ENCODE measurements at places on chromosomes 12 and 14.
A peak's percentile ranks its signal among the peaks of the same experiment; 100 is the strongest.

DNA sequence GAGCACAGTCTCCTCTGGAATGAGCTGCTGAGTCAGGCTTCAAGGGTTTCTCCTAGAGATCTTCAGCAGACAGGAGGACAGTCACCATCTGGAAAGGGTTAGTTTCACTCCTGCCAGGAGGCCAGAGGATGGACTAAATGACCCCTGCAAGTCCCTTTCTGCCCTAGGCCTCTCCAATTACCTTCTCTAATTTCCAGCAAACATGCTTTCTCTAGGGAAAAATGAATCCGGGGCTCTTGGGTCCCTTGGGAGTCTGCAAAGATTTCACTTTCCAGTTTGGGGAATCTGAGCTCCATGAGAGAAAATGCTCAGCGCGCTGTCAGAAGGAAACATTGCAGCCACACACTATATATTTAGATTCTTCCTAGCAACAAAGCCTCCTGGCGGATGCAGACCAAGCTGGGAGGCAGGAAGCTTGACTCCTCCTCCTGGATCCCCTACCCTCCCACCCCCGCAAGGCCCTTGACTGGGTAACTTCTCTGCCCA lies 184.4 kb upstream of the CCND2 start:
- DNase-seq: peak; percentile 57

DNA sequence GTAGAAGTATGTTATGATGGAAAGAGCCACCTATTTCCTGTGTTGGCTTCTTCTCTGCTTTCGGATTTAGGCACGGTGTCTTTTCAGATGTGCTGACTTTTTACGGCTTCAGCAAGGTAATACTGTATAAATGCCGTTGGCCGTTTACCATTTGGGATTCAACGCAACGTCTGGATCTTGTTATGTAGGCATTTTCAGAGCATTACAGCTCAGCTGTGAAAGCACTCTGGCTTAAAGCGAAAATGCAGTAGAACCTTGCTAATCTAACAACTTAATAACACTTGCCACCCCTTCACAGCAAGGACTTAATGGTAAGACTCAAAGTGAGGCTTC lies 229.9 kb downstream of the EFCAB11 start:
- no peak for DNase-seq

- peak; percentile 38 for DNase-seq
These were observed 19.4 kb downstream of the HHIPL1 start for GRCh38 chr14:99664058-99664936.

- DNase-seq: no peak
These were observed 72.2 kb upstream of the BCL11B start for GRCh38 chr14:99344051-99344758.

- no peak for DNase-seq
These were observed 34.0 kb upstream of the CLMN start for GRCh38 chr14:95353664-95354063.

GRCh38 chr12:105331805-105332251 lies 1.3 kb downstream of the C12orf75 start:
- DNase-seq: no peak

GRCh38 chr12:52539821-52540173 lies 13.1 kb downstream of the KRT71 start:
- DNase-seq: no peak

DNA sequence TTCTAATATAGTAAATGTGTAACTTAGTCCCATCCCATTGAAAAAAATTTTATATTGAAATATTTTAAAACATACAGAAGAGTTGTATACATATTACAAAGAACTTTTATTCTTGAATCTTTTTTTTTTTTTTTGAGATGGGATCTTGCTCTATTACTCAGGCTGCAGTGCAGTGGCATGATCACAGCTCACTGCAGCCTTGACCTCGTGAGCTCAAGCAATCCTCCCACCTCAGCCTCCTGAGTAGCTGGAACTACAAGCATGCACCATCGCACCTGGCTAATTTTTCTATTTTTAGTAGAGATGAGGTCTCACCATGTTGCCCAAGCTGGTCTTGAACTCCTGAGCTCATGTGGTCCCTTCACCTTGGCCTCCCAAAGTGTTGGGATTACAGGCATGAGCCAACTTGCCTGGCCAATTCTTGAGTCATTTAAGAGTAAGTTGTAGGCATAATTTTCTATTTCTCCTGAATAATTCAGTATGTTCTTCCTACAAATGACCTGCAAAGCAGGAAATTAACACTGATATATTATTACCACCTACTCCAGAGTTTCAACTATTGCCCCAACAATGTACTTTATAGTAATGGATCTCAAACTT lies 153.0 kb upstream of the BMP4 start:
- DNase-seq: no peak

DNA sequence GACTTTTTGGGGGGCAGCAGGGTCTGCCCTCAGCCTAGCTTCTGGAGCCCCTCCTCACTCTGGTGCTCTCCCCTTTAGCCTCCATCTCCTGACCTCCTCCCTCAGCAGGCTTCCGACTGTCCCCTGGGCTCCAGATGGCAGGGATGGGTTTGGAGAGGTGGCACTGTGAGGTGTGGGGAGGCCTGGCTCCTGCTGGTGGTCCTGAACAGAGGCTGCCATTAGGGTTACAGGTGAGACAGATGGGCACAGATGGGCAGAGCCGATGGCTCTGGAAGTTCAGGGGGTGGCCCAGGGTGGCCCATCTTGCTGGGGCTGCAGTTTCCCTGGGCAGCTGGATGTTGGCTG lies 68.5 kb upstream of the BEGAIN start:
- no peak for DNase-seq

DNA sequence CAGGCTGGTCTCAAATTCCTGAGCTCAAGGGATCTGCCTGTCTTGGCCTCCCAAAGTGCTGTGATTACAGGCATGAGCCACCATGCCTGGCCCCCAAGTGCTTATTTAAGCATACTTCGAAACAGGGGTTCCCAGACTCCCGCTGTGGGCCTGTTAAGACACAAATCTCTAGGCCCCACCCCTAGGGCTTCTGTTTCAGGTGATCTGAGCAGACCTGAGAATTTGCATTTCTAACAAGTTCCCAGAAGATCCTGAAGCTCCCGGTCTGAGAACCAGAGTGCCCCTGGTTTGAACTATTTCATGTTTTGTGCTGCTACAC lies 25.0 kb downstream of the GCH1 start:
- no peak for DNase-seq

DNA sequence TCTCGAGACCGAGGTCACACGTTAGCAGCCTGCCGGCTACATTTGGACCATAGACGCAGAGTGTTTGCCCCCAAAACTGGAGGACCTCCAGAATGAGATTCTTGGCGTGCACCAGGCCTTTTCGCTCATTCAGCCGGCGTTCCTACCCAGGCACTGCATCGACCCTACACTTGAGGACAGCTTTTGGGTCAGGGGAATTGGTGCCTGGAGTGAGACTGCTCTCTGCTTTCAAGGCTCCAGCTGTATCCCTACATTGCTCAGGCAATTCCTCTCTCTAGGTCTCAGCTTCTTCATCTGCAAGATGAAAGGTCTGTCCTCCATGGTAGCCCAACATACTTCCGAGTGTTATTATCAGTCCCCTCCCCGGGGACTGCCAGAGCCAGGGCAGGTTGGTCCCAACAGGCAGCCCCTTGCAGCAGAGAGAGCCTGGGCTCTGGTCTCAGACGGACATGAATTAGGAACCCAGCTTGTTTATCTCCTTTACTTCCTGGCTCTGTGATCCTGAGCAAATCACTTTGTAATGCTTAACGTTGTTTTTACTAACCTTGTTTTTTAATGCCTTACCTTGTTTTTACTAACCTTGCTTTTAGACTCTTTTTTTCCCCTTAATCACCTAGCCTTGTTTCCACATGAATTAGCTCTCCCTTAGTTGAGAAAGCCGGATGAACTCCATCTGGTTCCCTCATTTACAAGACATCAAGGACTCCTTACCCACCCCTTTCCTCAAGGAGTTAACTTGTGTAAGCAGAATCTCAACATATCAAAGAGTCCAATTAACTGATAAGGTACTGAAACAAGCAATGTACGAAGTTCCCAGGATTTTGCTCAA lies 892 bp downstream of the TCHP start:
- peak; percentile 30 for DNase-seq

- no peak for DNase-seq
These were observed 4.2 kb downstream of the PRICKLE1 start for GRCh38 chr12:42585154-42585840.

DNA sequence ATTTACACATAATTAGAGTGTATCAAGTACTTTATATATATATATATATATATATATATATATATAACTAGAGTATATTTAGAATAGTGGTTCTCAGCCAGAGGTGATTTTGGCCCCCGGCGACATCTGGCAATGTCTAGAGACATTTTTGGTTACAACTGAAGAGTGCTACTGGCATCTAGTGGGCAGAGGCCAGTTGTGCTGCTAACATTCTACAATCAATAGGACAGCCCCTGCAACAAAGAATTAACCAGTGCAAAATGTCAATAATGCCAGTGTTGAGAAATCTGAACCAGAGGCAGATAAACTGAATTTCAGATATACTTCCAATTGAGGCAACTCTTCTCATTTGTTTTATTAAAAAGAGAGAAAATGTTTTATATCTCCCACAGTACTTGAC lies 8.9 kb downstream of the GTF2A1 start:
- no peak for DNase-seq

DNA sequence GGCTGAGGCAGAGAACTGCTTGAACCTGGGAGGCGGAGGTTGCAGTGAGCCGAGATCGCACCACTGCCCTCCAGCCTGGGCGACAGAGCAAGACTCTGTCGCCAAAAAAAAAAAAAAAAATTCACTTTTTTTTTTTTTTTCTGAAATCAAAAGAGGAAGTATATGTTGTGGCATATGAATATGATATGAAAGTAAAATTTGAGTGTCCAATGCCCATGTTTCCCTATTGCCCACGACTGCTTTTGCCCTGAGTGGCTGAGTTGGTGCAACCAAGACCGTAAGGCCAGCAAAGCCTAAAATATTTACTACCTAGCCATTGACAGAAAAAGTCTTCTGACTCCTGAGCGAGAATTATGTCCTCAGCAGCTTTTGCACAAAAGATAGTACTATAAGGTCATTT lies 101.7 kb upstream of the PARP11 start:
- DNase-seq: no peak

DNA sequence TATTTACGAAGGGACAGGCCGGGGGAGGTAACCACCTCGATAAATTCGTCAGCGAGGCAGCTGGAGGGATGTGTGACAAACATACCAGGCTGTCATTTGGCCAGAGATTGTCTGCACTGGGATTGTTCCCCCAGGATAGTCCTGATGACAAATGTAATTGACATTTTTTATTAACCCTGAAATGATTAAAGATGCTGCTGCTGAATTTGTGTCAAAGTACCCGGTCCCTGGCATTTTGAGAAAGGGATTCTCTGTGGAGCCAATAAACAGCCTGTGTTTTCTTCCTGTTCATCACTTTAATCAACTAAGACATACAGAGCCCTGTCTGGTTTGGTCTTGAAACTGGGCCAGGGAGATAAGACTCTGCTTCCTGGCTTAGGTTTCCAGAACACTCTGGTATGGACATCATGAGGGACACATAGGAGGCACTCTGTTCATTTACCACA lies 117.6 kb downstream of the SLC25A47 start:
- DNase-seq: no peak

DNA sequence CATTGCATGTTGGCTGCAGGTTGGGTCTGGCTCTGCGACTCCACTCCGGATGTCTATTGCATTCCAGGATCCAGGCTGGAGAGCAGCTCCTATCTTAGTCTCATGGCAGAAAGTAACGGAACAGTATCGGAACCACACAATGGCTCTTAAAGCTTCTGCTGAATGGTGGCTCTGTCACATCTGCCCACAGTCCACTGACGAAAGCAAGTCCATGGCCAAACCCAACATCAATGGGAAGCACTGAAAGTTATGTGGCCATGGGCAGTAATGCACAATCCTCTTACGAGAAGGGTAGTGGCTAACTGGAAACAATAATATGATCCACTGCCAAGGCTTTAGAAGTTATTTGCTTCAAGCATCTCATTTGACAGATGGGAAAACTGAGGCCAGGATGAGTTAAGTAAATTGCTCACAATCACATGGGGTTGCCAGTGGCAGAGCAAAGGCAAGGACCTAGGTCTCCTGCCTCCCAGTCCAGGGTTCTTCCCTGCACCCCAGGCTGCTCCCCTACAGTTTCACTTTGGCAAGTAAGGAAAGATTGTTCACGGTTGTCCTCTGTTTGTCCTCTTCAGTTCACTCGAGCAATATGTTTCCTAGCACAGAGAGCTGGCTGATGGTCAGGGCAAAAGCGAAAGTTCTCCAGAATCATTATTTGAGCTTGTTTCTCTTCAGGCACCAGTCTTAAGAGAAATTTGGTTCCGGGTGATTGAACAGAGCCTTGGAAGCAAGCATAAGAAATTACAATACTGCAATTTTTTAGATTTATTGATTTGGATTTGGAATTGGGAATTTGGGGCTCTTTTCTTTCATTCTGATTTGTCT lies 54.2 kb downstream of the CKAP4 start:
- DNase-seq: no peak

DNA sequence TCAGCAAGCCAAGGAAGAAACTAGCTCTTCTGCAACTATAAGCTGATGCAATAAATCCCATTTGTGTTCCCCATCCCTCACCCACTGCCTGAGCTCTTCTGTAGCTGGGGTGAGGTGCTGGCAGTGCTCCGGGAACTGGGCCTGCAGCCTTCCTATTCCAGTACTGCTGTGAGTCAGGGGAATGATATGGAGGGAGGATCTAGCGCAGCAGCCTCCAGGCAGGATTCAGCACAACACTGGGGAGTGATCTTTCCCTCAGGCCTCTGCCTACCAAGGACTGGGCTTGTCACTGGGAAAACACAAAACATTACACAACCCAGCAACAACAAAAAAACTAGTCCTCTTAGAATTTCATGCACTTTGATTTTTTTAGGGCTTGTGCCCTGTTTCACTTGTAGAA lies 58.7 kb downstream of the ST8SIA1 start:
- no peak for DNase-seq

DNA sequence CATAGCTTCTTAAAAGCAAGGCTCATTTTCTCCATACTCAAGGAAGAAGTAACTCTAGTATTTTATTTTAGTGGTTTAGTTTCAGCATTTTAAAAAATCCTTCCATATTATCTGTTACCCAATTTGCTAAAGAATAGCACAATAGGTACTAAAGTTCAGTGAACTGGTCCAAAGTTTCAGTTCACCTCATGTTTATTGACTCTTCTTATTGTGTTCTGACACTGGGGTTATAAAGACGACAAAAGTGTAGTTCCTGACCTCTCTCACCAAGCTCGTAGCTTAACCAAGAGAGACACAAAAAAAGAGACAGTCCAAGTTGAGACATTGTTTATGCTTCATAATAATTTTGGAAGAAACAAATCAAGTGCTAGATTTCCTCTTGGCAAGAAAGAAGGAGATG lies 40.8 kb upstream of the SLC38A2 start:
- DNase-seq: no peak

- no peak for DNase-seq
These were observed 10.6 kb upstream of the ART4 start for GRCh38 chr12:14853961-14854360.

DNA sequence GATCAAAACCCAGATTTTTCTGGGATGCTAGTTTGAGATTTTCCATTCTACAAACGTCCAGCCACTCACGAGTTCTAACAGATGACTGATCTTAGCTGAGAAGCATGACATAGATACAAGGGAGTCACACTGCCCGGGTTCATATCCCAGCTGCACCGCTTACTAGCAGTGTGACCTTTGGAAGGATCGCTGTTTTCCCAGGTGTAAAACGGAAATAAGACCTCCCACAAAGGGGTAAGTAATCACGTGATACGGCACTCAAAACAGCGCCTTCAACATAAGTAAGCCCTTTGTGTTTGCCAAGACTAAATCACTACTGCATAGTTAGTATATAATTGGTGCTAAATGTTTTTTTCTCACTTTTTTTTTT lies 624 bp upstream of the PWP1 start:
- no peak for DNase-seq

GRCh38 chr14:85333313-85333712 lies 196.6 kb upstream of the FLRT2 start:
- DNase-seq: no peak

GRCh38 chr12:124036657-124037109 lies 63.7 kb downstream of the ZNF664 start:
- DNase-seq: peak; percentile 51
